ENCODE measurements at places on chromosomes 7 and 10.

DNA sequence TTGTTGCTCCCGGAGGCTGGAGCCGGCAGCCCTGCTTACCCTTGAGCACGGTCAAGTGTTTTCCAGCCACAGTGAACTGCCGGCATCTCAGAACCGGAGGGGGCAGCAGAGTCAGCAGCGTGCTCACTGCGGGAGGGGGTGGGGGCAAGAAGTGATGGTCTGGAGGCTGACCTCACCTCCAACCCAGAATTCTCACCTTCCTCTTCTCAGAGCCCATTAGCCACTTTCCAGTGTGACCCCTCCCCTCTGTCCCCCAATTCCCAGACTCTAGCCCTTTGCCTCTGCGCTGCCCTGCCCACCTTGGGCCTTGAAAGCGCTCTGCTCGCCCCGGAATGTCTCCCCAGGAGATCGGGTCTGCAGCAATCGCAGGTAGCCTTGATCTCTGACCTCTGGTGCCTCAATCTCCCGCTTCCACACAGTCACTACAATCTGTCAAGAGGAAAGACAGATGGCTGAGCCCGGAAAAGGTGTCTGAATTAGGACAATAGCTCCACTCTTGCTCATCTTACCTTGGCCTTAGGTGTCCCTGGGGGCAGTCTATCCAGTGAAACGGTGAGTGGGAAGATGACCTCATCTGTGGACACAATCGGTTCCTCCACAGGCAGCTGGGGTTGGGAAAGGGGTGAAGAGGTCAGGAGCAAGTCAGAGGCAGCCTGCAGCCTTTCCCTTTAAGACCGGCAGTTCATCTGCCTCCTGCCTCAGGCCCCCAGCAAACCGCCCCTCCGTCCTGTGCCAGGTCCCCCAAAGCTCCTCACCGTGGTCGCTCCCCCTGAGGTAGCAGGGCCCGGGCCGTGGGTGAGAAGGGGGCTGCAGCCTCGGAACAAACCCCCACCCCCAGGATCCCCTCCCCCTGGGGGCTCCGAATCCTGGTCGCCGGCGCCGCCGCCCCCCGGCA, 942 bp downstream of the TRAPPC14 start:
- no peak for DNase-seq

DNA sequence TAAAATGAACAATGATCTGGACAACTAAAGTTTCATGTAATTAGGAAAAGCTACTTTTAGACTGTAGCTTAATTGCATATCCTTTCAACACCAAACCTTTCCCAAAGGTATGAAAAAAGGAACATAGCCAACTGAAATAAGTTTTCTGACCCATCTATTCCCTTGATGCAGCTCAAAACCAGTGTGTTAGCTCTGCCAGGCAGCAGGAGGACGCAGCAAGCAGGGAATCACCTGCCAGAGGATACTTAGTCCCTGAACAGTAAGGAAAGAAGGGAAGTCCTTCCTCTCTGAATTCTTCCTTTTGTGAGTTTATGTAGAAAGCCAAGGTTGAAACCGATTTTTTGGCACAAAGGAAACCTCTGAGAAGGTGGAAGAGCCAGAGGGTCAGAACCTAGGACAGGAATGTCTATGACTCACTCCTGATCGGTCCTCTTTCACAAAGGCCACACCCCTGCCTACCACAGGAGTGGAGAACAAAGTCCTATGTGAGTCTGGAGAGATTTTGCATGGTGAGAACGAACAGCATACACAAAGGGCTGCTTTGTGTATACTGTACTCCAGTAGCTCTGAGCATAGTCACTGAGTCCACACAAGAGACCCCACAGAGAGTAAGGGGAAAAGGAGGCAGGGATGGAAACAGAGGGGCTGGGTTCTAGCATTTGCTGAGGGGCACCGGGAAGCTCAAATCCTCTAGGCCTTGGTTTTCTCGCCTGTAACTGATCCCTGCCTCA, 68.8 kb upstream of the GSDME start:
- no peak for DNase-seq

DNA sequence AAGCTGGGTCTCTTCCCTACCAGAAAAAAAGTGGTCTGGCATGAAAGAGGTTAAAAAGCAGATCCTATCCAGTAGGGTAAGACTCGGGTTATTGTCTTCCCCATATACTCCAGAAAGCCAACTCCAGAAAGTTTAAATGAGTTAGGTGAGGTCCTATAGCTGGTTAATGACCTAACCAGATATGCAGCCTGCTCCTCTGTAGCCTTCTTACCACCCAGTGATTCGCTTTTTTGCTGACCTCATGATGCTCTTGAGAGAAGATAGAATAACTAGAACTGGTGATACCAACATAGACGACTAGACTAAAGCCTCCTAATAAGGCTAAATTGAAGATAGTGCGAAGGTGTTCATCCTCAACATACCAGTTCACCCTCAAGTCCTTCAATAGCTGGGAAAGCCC, 675 bp upstream of the GIMAP1 start:
- DNase-seq, result no peak

DNA sequence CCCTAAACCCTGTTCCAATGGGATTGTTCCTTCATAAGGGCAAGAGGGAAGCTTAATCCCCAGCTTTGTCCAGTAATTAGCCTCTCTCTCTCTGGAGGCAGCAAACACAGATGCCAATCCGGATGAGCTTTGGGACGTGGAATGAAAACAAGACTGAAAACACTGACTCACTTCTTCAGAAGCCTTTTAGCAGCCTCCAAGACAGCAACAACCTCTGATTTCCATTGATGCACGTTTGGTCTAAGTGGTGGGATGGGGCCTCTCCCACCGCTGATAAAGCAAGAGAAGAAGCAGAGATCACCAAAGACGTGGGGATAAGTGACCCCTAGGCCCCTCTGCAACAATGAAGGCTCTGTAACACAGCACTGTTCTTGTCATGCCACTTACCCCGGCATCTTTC, 5.8 kb upstream of the GFRA1 start:
- no peak for DNase-seq
